ENCODE measurements at places on chromosomes 1 and 21.

DNA sequence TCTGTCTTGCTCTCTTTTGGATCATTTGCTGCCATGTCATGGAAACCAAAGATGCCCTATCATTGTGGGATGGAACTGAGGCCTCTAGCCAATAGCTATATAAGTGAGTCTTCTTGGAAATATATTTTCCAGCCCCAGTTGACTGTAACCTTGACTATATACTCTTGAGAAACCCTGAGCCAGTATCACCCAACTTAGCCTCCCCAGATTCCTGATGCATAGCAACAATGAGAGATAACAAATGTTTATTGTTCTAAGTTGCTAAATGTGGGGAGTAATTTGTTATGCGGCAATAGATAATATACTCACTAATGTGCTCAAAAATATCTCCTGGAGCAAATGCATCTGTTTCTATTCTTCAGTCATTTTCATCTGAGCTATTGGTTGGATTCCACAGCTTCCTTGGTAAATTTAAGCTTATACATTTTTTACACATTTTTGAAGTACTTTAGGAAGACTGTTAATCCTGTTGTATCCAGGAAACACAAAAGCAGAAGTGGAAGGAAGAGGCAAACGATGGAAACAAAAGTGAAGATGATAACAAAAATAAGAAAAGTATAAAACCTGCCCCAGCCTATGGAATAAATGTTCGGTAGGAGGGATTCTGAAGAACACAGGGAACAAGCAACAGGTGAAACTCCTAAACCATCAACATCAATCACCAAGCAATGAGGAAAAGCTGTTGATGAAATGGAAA is 6.3 kb upstream of the SRRM1 start:
- DNase-seq = no peak

GRCh38 chr1:151993084-151993733 is 450 bp downstream of the S100A10 start:
- DNase-seq = peak; percentile 31

- DNase-seq = peak; percentile 48
These were observed 114.6 kb upstream of the DUSP10 start for GRCh38 chr1:221856228-221857093.

DNA sequence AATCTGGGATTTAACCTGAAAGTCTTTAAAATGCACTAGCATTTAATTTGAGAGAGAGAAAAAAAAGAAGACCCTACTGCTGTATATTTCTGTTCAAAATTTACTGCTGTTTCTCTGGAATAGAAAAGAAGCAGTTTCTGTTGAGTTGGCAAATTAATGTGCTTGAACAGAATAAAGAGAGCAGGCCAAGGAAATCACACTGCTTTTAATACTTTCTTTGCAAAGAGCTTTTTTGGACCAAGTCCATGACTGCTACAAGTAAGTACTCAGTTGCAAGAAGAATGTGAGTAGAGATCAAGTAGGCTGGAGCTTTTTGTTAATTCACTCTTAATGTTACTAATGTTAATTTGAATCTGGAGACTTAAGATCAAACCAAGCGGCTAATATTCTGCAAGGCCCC is 336.2 kb upstream of the SGIP1 start:
- no peak for DNase-seq

DNA sequence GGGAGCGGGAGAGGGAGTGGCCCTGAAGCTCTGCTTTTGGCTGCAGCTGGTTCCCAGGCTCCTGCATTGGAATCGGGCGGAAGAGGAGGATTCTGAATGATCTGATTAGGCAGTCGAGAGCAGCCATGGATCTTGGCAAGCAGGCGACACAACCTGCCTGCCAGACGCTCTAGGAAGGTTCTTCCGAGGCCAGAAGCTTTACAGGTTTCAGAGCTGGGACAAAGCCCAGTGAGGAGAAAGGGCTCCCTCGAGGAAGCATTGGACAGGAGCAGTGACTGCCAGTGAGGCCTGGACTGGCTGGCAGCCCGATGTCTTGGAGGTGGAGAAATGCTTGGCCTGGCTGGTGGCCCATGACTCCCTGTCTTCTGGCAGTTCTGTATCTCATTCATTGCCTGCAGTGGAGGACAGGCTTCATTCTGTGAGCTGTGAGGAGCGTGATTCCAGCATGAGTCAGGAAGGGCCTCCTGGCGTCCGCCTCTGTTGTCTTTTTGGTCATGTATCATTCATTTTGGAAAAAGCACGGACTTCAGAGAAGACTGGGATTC is 132.7 kb upstream of the IPO9 start:
- DNase-seq = peak; percentile 96

DNA sequence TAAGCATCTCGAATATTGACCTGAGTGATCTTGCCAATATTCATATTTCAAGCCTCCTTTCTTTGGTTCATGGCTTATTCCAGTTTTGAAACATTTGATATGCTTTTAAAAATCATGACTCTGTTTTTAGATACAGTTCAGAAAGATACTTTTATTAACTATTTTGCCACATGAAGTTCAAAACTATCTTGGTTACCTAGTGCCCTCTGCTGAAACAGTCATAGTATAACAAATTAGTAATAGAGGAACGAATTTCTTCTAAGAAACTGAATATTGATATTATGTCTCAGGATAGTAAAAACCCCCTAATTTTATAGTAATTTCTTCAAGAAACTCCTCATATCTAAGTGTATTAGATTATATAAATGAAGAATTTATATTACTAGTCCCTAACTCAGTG is 52.6 kb upstream of the RC3H1 start:
- peak; percentile 42 for DNase-seq

DNA sequence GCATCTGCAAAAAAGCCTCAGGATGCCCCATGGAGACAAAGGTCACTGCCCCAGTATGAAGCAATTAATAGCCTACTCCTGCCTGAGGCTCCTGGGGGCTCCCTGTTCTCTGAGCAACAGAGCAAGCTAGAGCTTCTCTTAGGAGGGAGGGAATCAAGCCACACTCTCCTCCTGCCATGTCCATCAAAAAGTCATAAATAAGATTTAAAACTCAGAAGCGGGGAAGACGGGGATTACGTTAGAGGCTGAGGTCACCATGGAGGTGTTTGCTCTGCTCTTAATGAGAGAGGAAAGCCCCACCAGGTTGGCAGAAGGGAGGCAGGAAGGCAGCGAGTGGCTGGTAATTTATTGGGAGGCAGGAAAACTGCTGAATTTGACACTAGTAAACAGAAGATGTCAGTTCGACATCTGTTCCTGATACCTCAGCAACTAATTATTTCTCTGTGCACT is 98.4 kb upstream of the TNR start:
- no peak for DNase-seq

DNA sequence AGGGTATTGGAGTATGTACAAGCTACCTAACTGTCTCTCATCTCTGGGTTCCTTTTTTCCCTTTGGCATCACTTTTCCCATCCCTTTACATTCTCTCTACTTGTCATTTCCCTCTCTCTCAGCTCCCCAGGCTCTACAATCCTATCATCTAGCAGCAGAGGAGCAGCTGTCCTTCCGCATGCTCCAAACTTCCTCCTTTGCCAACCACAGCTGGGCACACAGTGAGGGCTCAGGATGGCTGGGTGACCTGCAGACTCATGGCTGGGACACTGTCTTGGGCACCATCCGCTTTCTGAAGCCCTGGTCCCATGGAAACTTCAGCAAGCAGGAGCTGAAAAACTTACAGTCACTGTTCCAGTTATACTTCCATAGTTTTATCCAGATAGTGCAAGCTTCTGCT is 561 bp downstream of the CD1E start:
- no peak for DNase-seq

GRCh38 chr1:203278082-203278884 is 27.0 kb upstream of the BTG2 start:
- peak; percentile 81 for DNase-seq

DNA sequence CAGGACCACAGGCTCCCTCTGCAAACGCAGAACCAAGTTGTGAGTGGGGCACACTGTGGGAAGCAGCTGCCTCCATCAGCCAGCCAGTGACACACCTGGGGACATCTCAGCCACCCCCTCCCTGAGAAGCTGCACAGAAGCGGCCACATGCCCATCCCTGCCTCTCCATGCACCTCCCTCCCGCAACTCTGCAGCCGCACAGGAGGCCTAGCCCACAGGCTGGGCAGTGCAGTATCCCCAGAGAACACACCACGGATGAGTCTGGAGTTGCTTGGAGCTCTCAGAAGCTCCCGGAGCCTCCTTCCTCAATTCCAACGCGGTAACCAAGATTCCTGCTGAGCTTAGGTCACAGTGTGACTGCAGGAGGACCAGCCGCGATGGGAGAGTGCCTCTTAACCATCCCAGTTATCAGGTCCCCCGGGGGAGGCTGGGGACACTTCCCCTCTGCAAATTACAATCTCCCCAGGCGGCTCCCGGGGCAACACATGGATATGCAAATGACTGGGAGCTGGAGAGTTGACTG is 1.2 kb upstream of the WNT3A start:
- no peak for DNase-seq

DNA sequence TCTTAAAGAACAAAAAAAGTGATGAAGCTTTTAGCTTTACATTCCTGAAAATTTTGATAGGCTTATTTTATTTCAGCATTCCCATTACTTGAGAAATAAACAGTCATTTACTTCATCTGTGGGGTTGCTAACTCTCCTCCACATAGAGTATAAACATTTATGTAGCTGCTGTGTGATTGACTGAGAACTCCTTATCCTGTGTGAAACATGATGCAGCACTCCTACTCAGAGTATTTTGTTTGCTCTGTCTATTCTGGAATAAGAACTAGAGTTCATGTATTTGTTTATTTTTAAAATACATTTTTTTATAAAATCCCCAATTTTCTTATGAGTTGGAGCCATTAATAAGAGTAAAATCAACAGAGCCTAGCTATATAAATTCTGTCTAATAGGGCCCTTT is 318.7 kb upstream of the SPAG17 start:
- no peak for DNase-seq

DNA sequence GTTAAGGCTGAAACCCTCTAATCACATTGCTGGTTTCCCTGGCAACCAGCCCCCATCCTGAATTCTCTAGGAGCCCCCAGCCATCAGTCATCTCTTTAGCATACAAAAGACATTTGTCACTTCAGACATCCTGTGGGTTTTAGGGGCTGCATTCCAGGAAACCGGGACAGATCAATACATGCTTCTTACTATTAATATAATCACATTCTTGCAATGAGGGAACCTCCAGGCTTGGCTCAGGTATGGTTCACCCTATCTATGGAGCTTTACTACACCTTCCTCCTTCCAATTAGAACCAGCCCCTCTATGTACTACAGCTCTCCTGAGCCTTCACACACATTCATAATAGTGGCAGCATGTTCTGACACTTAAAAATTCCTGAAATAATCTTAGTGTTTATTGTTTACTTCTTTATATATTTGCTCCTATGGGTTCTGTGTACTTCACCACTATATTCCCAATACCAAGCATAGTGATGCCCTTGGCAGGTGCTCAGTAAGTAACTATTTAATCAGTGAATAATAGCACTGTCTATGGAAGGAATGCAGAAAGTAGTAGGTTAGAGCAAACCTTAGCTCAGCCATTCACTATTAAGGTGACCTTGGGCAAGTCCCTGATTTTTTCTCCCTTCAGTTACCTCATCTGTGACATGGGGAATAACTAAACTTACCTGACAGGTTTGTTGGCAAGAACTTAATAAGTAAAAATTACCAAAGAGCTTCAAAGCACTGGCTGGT is 59.6 kb downstream of the ZNF678 start:
- no peak for DNase-seq

DNA sequence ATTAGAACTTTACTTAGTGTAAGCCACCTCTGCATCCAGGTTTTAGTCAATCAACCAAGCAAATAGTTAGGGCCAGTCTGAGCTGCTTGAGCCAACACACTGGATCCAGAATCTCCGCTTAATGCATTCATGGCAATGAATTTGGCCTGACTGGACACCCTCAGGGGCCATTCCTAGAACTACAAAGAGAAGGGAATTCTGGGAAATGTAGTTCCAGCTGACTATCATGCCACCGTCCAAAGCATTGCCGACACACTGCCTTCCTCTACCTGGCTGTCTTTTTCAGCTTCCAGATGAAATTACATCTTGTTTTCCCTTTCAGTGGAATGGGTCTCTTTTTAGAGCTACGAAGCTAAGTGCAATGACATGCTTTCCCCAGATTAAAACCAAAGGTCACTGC is 163.0 kb upstream of the IGSF21 start:
- DNase-seq = no peak

DNA sequence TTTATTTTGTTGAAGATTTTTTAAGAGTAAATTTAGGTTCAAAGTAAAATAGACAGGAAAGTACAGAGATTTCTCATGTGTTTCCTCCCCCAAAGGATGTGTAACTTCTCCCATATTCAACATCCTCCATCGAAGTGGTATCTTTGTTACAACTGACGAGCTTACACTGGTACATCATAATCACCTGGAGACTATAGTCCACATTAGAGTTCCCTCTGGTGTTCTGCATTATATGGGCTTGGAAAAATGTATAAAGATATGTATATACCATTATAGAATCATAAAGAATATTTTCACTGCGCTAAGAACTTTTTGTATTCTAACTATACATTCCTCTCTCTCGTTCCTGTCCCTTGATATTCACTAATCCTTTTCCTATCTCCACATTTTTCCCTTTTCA is 203.7 kb downstream of the AMY1C start:
- no peak for DNase-seq

GRCh38 chr1:191608367-191608766 is 549.9 kb upstream of the RGS18 start:
- no peak for DNase-seq

- DNase-seq = no peak
These were observed 152.6 kb downstream of the ZNF281 start for GRCh38 chr1:200257235-200257634.

GRCh38 chr1:230627767-230628166 is 14.5 kb upstream of the COG2 start:
- no peak for DNase-seq

GRCh38 chr1:154938604-154939399 is 2.3 kb upstream of the PMVK start:
- DNase-seq = no peak

GRCh38 chr1:231407547-231408396 is 14.3 kb downstream of the EGLN1 start:
- DNase-seq = no peak

GRCh38 chr1:116382857-116383483 is 9.9 kb downstream of the ATP1A1 start:
- no peak for DNase-seq

DNA sequence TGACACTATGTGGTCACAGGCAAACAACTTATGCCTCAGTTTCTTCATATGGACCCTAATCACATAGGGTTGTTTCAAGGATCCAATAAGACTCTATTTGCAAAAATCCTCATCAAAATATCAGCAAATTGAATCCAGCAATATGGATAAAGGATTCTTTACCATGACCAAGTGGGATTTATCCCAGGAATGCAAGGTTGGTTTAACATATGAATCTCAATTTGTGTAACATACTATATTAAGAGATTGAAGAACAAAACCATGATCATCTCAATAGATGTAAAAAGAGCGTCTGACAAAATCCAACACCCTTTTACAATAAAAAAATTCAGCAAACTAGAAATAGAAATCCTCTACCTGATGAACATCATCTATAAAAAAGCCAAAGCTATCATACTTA is 23.9 kb downstream of the ARHGEF11 start:
- DNase-seq = no peak

GRCh38 chr1:90726425-90726985 is 9.4 kb upstream of the BARHL2 start:
- DNase-seq = no peak

- DNase-seq = peak; percentile 37
These were observed 3.5 kb upstream of the ACBD6 start for GRCh38 chr1:180505732-180506335.

- DNase-seq = no peak
These were observed 51.7 kb downstream of the RYR2 start for GRCh38 chr1:237093691-237094090.

GRCh38 chr1:204134103-204134502 is 17.7 kb downstream of the ETNK2 start:
- DNase-seq = no peak

- DNase-seq = no peak
These were observed 36.4 kb downstream of the ABCA4 start for GRCh38 chr1:94084547-94084946.

GRCh38 chr1:44645476-44646244 is 28.6 kb downstream of the TMEM53 start:
- no peak for DNase-seq
